ENCODE measurements at places on chromosomes 12 and 14. TPM values are rescaled to one million over a fixed set of nuclear protein-coding genes. Genes with fewer than 3 reads are reported as not detected.

SLCO1A2 gene
- not detected for total RNA-seq

HOXC13 gene
- 93.5 TPM for total RNA-seq

RPGRIP1 gene
- total RNA-seq: 0.28 TPM

ZC2HC1C gene
- 5.2 TPM for total RNA-seq

DCAF11 gene
- 37.4 TPM for total RNA-seq

CAPZA3 gene
- total RNA-seq: not detected

PRB2 gene
- total RNA-seq: not detected

INTS13 gene
- 55.9 TPM for total RNA-seq

GZMB gene
- 1.2 TPM for total RNA-seq

ARHGAP5 gene
- 63.0 TPM for total RNA-seq

All from Panc1 (cell line).